ENCODE measurements at places on chromosomes 6 and 20. TPM values are rescaled to one million over a fixed set of nuclear protein-coding genes. Genes with fewer than 3 reads are reported as not detected.
A peak's percentile ranks its signal among the peaks of the same experiment; 100 is the strongest.

ZSCAN26 gene
- total RNA-seq, result 26.1 TPM

RNF144B gene
- 6.1 TPM for total RNA-seq

PDYN gene
- 4.2 TPM for total RNA-seq

PM20D2 gene
- total RNA-seq, result 7.1 TPM

GGT7 gene
- total RNA-seq, result 22.6 TPM

PDE7B gene
- 4.4 TPM for total RNA-seq

VGLL2 gene
- 1.7 TPM for total RNA-seq

BAK1 gene
- 14.8 TPM for total RNA-seq

- DNase-seq, result no peak
These were observed 6.7 kb upstream of the MYLIP start for GRCh38 chr6:16122197-16122596.

DNA sequence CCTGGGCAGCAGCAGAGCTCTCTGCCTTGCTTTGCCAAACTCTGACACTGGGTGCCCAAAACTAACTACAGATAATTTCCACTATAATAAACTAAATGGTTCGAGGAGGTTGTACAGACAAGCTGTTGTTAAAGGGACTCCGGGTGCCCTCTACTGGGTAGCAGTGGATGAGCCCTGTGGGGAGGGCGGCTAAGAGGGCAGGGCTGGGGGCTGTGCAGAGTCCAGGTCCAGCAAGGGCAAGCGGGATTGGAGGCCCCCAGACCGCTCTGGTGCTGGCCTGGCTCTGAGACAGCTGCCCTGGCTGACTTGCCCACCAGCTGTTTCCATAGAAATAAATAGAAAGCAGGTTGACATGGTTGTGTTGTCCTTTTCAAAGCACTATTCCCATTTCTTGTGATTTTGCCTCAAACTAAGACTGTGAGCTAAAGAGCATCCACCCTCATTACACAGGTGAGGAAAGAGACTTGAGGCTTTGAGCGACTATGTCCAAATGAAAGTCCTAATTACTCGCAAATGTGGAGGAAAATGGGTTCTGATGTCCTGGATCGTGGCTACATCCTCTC lies 167.6 kb upstream of the CST7 start:
- DNase-seq, result peak; percentile 47

DNA sequence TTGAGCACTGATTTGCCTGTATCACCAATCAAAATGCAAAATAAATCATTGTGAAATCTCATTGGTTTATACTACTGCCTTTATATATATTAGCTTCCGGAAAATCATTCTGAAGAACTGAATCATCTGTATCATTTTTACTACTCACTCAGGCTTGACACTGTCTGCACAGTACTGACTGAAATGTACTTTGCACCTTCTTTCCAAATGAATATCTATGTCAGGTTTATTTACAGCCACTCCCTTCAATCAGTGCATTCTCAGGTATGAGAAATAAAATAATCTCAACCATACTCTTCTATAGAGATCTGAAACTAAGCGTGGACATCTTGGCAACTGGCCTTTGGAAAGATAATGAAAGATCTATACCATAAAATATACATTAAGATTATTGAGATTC lies 2.7 kb downstream of the KHDRBS2 start:
- DNase-seq, result no peak

- no peak for DNase-seq
These were observed 93.6 kb upstream of the CDYL start for GRCh38 chr6:4682431-4683097.

DNA sequence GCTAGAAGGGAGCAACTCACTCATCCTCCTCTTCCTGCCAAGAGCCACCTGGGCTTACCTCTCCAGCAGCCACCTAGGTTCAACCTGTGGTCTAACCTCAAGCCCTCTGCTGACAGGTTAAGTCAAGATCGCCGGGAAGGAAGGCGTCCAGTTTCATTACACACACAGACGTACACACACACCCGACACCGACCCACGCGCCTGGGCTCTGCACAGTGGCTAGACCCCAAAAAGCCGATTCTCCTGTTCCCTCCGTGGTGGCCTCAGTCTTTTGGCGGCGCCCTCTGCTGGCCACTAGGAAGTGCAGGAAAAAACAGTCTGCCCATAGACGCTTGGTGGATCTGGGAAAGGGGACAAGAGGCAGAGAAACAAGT lies 52.8 kb downstream of the MRPL14 start:
- DNase-seq, result peak; percentile 78

DNA sequence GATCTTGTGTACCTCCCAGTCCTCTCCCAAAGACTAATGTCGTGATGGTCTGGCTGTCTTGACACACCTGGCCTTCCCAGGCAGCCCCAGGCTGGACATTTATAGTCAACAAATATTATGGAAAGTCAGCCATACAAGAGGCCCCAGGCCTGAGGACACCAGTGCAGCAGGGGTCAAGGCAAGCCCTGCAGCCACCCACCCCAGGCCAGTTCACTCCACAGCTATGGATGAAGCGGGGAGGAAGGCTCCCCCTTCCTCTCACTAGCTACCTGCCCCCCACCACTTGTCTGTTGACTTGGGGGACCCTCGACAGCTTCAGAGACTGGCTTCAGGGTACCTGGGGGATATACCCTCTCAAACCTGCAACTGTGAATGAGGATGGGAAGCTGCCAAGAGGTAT lies 132.1 kb downstream of the MRPL14 start:
- no peak for DNase-seq

GRCh38 chr20:49631061-49631716 lies 63.3 kb upstream of the PTGIS start:
- peak; percentile 66 for DNase-seq

DNA sequence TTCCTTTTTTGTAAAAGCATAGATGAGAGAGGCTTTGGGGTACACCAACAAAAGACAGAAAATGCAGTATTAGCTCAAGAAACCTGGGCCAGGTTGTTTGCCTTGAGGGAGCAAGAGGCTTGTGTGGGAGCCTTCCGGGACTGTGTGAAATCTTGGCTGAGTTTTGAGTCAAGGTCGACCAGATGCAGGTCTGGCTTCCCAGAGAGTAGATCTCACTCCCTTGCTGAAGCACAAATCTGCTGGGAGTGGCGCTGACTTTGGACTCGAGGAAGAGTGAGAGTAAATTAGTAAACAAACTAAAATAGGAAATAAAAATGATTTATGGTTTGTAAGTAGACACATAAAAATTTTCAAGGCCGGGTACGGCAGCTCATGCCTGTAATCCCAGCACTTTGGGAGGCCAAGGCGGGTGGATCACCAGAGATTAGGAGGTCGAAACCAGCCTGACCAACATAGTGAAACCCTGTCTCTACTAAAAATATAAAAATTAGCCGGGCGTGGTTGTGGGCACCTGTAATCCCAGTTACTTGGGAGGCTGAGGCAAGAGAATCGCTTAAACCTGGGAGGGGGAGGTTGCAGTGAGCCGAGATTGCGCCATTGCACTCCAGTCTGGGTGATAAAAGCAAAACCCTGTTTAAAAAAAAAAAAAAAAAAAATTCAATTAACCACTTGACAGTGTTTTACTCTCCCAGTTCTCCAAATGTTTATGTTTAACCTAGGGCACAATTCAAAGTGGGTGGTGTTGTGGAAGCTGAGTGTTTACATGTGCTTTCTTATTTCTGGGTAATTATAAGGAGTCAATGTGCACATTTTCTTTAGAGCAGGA lies 27.7 kb upstream of the EDN1 start:
- peak; percentile 56 for DNase-seq

DNA sequence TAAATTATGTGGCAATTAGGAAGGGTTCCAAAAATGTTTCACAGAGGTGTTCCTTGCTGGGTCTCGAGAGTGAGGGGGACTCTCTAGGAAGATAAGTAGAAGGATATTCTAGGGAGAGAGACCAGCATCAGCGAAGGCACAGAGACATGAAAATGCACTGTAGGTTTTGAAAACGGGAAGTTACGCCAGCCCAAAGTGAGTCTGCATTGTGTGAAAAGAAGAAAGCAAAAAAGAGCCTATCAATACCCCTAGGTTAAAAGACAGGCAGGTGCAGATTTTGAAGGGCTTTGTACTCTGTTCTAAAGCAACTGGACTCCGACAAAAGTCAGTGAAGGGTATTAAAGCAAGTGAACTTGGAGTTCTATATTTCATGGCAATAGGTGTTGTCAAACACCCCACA lies 25.7 kb upstream of the MRAP2 start:
- no peak for DNase-seq

DNA sequence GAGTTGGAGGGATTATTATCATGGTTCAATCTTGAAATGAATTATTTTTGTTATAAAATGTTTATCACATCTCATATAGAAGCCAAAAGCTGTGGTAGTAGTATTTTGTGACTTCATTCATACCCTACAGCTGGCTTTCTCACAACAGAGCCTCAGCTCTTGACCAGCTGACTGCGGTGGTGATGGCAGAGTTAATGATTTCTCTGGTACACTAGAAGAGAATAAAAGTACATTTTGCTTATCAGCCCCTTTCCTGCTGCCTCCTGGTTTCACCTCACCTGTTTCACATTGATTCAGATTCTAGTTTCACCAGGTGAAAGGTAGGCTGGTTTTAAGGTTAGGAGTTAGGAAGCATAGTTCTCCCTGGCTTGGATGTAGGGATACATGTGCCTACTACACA lies 55.7 kb downstream of the AFG1L start:
- DNase-seq, result no peak
